ENCODE measurements at places on chromosomes 16 and 17.

DNA sequence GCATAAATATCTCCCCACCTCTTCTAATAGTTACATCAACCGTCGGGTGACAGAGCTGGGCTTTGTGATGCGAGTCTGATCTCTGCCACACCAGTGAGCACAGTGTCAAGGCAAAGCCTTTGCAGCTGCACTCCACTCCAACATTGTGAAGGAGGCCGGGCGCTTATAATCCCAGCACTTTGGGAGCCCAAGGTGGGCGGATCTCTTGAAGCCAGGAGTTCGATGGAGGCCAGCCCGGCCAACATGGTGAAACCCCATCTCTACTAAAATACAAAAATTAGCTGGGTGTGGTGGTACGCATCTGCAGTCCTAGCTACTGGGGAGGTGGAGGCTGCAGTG lies 18.9 kb downstream of the CYB5D2 start:
- no peak for DNase-seq

GRCh38 chr16:50900391-50900942 lies 158.6 kb downstream of the CYLD start:
- no peak for DNase-seq

- no peak for DNase-seq
Observed at GRCh38 chr16:2586241-2586640, 48.4 kb downstream of the PDPK1 start.

DNA sequence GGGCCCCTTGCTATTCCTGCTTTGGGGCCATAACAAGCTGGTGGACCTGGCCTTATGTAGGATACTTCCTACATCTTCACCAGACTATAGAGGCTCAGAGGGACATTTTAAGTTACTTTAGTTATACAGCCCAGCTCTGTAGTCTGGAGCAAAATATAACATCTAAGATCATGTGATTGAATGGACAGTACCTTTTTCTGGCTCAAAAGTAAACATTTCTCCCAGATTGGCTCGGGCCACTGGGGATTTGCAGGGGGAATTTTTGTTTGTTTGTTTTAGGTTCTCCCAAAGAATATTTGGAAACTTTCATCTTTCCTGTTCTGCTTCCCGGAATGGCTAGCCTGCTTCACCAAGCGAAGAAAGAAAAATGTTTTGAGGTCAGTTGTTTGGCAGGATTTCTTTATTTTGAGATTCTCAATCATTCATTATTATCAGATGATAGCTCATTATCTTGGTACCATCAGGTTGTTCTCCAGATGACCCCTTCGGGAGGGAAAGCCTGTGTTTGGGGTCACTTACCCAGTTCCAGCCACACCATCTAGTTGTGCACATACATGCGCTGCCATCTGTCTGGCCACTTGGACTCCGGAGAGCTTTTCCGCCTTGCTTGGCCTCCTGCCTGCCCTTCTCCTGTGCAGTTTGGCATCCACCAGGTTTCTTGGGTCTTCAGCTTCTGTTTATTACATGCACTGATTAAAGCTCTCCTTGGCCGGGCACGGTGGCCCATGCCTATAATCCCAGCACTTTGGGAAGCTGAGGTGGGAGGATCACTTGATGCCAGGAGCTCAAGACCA lies 17.2 kb downstream of the IQCK start:
- no peak for DNase-seq

GRCh38 chr17:12826431-12826830 lies 37.1 kb downstream of the ARHGAP44 start:
- no peak for DNase-seq

GRCh38 chr16:49782405-49782804 lies 73.5 kb downstream of the ZNF423 start:
- no peak for DNase-seq

DNA sequence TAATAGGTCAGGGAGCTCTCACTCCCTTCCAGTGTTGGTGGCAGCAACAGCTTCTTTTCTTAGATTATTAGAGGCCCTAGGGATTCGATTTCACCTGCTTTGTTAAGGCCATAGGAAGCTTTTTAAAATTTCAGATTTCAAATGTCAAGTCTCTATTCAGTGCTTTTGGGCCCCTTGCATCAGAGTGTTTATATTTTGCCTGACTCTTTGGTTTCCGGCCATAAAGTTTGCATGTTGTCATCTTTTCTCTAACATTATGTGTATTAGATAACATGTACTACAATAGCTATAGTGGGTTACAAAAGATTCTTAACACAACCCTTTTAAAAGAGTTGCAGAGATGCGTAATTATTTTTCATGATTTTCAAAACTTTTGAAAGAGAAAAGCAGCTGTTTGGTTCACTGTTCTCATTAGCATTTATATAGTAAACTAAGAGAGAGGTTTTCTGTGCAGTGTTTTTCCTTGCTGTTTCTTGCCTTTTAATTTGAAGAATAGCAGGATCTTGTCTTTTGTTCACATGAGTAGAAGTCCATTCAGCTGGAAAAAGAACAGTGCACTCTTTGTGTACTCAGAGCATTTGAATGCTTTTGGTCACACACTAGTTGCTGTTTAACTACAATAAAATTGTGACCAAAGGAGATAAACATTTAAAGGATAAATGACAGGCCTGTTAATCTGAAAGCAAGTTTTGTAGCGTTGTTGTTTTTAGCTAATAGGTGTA lies 52.5 kb downstream of the FTO start:
- no peak for DNase-seq

GRCh38 chr16:56309008-56309407 lies 116.3 kb downstream of the AMFR start:
- no peak for DNase-seq

GRCh38 chr16:83046664-83047063 lies 419.9 kb downstream of the CDH13 start:
- DNase-seq: no peak

GRCh38 chr17:41391535-41391934 lies 5.9 kb downstream of the KRT31 start:
- DNase-seq: no peak

DNA sequence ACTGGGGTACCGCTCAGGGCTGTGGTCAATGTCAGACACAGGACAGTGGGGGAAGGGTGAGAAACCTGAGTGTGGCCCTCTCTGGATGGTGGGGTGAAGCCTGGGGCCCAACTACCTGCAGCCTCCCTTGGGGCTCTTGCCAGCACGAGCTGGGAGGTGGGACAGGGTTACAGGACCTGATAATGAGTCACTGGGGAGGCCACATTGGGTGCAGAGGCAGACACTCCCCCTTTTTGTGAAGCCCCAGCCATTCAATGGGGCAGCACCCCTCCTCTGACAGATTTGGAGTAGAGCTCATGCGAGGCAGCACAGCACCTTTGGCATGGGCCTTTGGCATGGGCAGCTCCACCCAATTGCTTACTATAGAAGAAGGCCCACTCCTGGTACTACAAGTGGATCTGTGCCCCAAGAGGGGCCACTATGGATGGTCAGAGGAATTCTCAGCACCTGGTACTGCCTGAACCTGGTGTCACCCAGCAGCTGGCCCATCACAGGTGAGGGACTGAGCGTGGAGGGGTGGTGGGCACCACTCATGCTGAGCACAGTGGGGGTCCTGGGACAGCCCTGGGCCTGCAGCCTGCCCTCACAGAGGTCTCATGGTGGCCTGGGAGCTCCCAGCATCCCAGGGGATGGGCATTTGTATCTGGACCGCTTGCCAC lies 45.2 kb upstream of the SMPD3 start:
- DNase-seq: no peak

DNA sequence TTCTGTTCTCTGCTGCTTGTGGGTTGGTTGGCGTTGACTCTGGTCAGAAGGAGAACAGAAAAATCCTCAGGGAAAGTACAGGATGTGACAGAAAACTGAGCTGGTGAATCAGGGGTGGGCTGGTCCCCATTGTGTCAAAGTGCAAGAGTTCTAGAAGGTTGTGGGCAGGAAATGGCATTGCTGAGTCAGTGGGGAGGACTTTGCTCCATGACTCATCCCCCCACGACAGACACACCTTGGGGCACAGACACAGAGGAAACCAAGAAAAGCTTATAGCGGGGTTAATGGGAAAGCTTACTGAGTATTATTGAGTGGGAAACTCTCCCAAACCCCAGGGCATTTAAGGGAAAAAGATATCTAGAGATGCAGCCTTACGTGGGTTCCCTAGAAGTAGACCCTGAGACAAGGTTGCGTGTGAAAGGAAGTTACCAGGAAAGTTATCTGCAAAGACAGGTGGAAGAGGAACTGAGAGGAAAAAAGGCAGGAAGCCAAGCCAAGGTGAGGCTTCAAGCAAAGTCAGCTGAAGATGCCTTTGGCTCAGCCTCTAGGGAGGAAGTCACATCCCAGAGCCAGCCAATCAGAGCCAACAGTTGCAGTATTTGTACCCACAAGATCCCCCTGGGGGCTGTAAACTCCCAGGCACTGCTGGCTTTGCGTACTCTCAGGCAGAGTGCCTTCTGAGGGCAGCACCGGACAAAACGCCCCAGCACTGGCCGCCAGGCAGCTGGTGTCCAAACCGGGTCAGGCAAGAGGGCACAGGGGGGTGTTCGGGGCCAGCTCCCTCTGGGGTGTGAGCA lies 86.4 kb downstream of the FOXL1 start:
- peak; percentile 29 for DNase-seq

GRCh38 chr16:80189476-80190175 lies 351.2 kb upstream of the DYNLRB2 start:
- DNase-seq: no peak

DNA sequence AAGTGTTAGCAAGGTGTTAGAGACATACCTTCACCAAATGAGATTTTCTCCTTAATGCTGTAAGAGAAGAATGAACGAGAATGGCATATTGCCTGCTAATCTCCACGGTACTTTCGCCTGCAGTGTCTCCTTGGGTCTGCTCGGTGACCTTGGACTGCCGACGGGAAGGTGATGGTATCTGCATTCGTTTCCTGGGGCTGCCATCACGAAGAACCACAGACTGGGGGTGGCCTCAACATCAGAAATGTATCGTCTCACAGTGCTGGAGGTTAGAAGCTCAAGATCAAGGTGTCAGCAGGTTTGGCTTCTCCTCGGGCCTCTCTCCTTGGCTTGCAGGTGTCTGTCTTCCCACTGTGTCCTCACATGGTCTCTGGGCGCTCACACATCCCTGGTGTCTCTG lies 86.3 kb upstream of the TNRC6C start:
- peak; percentile 18 for DNase-seq

- DNase-seq: no peak
Observed at GRCh38 chr17:52158450-52159042, at the start of gene CA10. TSS of gene CA10 (minus strand) at chr17:52158714.

GRCh38 chr17:68497885-68498319 lies 14.3 kb upstream of the PRKAR1A start:
- DNase-seq: no peak

DNA sequence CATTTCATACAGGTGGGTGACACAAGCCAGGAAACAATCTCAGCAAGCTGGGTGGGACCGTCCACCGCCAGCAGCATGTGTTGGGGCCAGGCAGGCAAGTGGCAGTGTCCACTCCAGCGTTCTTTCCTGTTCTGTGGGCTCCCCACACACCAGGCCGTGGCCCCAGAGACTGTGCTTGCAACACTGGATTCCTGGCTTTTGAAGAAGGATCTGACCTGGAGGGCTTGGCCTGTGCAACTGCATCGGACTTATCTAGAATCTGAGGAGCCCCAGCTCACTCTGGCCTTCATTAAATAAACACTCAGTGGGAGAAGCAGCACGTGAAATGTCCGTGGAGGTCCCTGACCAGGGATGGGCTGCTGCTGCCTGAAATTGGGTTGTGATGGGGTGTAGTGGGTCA lies 3.2 kb downstream of the KSR1 start:
- DNase-seq: no peak

- DNase-seq: no peak
Observed at GRCh38 chr16:73040136-73040535, 7.8 kb downstream of the ZFHX3 start.

DNA sequence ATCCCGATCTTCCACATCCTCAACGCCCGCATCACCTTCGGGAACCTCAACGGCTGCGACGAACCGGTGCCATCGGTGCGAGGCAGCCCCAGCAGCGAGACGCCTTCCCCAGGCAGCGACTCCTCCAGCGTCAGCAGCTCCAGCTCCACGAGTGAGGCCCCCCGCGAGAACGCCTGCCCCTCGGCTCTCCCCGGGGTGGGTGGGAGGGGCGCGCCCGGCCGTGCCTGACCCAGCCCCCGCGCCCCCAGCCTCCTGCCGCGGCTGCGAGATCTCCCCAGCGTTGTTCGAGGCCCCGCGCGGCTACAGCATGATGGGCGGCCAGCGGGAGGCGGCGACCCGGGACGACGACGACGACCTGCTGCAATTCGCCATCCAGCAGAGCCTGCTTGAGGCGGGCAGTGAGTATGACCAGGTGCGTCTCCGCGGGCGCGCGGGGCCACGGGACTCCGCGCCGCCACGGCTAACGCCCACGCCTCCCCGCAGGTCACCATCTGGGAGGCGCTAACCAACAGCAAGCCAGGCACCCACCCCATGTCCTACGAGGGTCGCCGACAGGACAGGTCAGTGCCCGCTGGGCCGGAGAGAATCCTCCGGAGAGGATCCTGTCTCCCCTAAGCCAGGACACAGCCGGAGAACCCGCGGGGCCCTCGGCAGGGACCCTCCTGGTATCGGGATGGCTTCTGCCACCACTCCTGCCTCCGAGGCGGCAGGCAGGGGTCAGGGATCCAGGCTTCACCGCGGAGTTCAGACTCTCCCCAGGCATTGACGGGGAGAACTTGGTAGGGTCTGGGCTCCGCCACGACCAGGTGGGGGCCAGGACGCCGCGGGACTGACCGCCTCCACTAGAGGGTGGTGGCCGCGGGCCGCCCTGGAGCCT lies 10.1 kb downstream of the CORO6 start:
- DNase-seq: no peak

GRCh38 chr17:77889866-77890760 lies 68.4 kb upstream of the TNRC6C start:
- DNase-seq: no peak

- DNase-seq: no peak
Observed at GRCh38 chr17:47927821-47928400, 13.5 kb upstream of the PNPO start.

DNA sequence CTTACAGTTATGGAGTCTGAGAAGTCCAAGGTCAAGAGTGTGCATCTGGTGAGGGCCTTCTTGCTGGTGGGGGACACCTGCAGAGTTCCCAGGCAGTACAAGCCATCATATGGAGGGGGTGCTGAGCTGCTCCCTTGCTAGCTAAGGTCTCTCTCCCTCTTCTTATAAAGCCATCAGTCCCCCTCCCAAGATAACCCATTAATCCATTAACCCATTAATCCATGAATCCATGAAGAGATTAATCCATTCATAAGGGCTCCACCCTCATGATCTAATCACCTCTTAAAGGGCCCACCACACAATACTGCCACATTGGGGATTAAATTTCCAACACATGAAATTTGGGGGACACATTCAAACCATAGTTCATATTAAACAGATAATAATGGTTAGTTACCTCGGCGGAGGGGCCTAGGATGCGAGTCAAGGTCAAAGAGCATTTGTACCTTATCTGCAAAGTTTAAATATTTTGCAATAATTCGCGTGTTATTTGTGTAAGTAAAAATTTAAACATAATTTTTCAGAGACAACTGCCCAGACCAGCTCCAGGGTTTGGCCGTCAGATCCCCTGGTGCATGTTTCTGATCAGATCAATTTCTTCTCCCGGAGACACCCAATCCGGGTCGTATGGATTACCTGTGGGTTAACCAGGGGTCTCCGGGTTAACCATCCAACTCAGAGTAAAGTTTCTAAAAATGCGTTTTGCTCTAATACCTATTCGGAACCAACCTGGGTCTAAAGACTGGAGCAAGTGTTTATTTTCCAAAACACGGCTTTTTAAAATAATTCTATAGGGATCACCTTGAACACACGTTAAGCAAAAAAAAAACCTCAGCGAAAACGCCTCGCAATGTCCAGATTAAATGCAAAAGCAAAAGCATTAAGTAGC lies 740 bp upstream of the POLR3E start:
- DNase-seq: no peak

- DNase-seq: no peak
Observed at GRCh38 chr16:79325226-79325945, 275.2 kb downstream of the MAF start.

All from CD4-positive, alpha-beta T cell (primary cell).